SK-N-SH treated with all-trans-retinoic acid at 6 μM for 48 hours (cell line): ENCODE measurements at places on chromosomes 3 and 15.

GRCh38 chr3:60657972-60658371 is 593.3 kb downstream of the FHIT start:
- no peak for ATAC-seq

- peak; percentile 53 for ATAC-seq
Observed at GRCh38 chr3:129708328-129708861, 101.9 kb upstream of the PLXND1 start.

- ATAC-seq: no peak
Observed at GRCh38 chr3:142577696-142578328, 721 bp downstream of the ATR start.

GRCh38 chr3:24135280-24135679 is 190.2 kb downstream of the NR1D2 start:
- peak; percentile 68 for ATAC-seq

DNA sequence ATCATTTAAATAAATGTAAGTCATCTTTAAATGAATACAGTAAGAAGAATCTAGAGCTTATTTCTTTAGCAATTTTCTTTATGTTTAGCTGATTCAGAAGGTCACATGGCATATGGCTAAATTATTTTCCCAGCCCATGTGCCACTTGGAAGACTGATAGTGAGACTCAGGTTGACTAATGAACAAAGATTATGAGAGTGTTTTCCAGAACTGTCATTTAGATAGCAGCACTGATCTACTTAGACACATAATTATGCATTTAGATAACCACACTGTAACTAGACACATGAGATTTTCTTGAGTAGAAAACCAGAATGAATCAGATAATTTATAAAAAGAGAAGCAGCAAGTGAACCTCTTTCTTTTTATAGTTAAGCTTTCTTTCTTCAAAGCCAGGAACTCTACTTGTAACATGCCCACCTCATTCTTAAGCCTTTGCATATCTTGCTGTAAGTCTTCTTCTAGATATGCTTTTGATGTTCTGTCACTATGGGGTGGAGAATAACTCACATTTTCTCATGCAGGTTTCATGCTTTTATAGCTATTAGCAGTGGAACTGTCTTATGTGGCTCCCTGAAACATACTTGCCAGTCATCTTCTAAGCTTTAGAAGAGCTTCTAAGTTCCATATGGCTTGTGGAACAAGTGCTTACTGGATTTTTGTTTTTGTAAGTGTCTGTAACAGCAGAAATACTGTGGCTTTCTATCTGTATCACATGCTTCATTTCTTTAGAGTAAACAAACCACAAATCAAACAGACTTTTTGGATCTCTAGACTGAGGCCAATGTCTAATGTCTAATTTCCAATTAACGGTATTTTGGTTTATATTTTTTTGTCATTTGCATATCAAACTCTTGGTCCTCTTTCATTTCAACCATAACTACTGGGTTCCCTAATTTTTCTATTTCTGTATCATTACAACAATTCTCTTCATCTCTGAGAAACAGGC is 101.4 kb downstream of the LMLN start:
- no peak for ATAC-seq

DNA sequence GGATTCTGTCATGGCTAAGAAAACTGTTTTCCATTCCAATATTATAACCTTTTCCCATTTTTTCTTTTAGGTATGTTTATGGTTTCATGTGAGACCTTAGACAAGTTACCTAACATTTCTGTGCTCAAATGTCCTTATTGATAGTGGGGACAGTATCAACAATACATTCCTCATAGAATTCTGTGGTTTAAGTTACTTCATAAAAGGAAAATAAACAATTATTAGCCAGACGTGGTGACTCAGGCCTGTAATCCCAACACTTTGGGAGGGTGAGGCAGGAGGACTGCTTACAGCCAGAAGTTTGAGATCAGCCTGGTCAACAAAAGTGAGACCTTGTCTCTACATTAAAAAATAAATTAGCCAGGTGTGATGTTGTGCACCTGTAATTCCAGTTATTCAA is 436.8 kb upstream of the CNTN4 start:
- no peak for ATAC-seq

DNA sequence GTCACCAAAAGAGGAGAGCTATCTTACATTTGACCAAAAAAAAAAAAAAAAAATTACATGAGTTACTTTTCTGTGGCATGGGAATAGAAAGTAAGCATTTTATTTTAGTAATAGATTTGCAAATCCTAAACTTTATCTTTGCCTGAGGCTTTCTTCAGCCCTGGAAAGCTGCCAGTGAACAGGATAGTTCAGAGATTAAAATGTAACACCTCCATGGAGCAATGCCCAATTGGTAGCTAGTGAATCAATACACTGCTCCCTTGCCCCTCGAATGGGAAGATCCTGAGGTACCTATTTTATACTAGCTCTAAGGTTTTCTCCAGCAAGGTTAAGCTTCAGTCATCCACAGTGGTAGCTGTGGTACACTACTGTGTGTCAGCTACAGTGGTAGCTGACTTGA is 867.1 kb downstream of the NAALADL2 start:
- no peak for ATAC-seq

DNA sequence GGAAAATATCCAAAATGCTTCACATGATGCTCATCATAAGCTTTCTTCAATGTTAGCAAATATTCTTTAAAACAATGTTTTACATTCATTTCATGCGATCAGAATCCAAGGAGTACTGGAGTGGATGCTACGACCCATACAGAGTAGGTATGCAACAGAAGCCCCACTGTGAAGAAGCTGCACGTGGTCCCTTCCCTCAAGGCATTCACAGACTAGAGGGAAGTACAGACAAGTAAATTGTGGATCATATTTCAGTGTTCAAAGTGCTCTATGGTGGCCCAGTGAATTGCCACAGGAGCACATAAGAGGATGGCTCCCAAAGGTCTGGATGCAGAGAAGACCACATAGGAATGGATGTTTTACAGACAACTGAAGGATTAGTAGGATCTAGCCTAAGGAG is 789.9 kb downstream of the IGSF11 start:
- no peak for ATAC-seq

DNA sequence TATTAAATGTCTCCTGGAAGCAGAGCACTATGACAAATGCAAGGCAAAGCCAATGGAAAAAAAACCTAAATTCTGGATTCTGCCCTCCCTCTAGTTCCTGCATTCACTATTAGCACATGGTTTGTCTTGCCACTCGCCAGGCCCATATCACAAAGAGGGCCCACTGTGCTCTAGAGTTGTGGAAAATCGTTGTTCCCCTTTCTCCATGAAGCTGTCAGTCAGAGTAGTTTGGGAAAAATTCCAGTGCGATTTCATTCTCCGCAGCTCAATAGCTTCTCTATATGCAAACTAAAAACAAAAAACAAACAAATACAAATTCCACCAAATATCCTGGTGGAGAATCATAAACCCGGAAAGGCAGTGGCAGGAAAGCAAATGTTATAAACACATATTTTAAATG is 77.3 kb downstream of the RORA start:
- ATAC-seq: no peak

GRCh38 chr3:46527239-46527638 is 29.5 kb downstream of the RTP3 start:
- no peak for ATAC-seq

DNA sequence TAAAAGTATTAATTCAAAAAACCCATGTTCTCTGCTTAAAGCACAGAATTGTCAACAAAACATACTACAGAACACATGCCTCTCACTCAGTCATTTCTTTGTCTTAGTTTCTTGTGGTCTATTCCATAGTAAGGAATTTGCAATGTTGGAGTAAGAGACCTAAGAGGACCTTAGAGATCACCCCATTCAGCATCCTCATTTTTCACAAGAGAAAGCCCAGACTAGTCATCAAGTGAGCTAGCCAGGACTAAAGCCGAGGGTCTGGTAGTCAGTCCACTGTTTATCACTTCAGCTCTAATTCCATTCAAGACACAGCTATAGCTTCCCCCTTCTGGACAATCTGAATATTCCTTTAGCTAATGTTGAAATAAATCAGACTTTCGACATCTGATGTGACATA is 601.1 kb downstream of the FHIT start:
- ATAC-seq: no peak

DNA sequence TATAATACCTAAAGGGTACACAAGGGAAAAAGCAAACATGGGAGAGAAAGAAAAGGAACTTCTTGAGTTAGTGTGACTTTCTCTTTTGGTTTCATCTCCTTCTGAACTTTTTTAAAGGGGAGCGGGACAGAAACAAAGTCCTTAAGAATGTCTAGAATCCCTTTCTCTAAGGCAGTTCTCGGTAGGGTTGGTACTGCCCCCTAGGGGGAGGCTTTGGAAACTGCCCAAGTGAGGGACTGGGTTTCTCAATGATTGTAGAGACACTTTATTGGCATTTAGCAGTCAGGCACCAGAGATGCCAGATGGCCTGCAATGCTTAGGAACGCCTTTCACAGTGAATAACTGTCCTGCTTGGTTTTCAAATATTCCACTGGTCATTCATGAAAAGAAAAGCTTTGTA is 172.7 kb downstream of the WDR72 start:
- ATAC-seq: peak; percentile 61; the same call in 2 of the 3 replicates

- ATAC-seq: no peak
Observed at GRCh38 chr15:66808181-66808824, 106.3 kb downstream of the SMAD6 start.

- ATAC-seq: no peak
Observed at GRCh38 chr15:64843991-64844390, 2.3 kb downstream of the PLEKHO2 start.

- ATAC-seq: no peak
Observed at GRCh38 chr3:124563376-124563775, 166.9 kb upstream of the UMPS start.
